ENCODE measurements at places on chromosomes 6 and 20.

DNA sequence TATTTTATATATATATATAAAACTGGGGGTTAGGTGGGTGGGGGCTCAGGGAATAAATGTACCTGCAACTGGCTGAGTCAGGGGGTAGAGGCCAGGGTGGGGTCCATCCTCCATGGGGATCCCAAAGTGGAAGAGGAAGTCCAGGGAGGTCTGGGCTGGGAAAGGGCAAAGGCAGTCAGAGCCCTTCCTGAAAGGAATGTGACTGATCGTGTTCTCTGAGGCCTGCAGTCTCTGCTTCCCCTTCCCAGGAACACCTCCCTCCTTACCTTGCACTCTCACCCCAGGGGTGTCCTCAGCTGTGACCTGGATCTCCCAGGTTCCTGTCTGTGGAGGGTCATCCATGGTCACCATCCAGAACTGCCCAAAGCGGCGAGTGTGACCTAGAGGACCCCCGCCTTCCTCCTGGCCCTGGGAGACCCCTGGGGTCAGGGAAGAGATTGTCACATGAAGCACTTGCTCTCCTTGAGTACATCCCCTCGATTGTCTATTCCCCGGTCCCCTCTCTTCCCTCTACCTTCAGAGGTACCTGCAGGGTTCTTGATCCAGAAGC is 4.7 kb downstream of the SAPCD1 start:
- no peak for DNase-seq

GRCh38 chr20:32672982-32673851 is 524 bp downstream of the C20orf203 start:
- no peak for DNase-seq

- DNase-seq = no peak
Measured at GRCh38 chr20:11850901-11851300, 66.8 kb upstream of the BTBD3 start.

DNA sequence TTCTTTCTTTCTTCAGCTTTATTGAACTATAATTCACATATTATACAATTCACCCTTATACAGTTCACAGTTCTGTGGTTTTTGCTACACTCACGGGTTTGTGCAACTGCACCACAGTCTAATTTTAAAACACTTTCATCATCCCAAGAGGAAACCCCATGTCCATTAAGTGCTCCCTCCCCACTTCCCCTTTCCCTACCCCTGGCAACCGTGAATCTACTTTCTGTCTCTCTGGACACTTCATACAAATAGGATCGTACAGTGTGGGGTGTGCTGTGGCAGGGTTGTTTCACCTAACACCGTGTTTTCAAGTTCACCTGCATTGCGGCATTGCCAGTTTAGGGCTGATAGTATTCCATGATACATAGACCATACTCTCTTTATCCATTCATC is 118.8 kb downstream of the PHACTR3 start:
- DNase-seq = no peak

- no peak for DNase-seq
Measured at GRCh38 chr20:63625771-63626423, 1.0 kb downstream of the GMEB2 start.

DNA sequence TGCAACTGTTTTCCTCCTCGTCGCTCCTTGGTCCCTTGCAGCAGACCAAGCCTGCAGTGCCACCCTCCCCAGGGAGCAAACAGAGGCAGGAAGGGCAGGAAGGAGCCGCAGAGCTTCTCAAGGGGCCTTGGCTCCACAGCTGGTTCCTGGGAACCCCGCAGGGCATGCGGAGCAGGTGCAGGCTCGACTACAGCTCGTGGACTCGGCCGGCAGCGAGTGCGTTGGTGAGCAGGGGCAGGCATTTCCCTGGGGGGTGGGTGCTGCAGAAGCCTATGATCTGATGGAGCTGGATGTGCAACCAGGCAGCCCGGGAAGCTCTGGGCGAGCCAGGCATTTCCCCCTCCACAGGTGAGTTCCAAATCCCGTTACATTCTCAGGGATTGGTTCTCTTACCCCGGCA is 37.1 kb downstream of the FRMD1 start:
- no peak for DNase-seq

- no peak for DNase-seq
Measured at GRCh38 chr20:58810116-58810878, 40.4 kb downstream of the GNAS-AS1 start.

DNA sequence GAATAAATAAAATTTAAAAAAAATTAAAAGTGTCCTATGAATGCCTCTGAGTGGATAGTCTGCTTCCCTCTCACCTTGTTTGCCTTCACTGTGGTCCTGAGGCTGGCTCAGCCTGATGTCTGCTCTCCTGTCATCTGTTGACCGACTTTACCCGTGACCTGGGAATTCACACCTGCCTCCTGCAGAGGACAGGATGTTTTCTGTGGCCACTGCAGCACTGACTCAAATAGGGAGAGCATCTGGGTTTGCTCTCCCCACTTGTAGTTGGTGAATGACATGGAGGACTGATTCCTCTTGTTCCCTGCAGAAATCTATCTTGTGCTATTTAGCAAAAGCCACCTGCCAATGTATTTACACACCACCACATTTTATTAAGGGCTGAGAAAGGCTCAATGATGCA is 52.4 kb upstream of the ERVFRD-1 start:
- no peak for DNase-seq

- no peak for DNase-seq
Measured at GRCh38 chr6:39243809-39244208, 14.5 kb upstream of the KCNK5 start.

- DNase-seq = no peak
Measured at GRCh38 chr6:144786825-144787224, 501.7 kb downstream of the UTRN start.

- DNase-seq = no peak
Measured at GRCh38 chr6:145241039-145241438, 494.3 kb downstream of the EPM2A start.

- DNase-seq = no peak
Measured at GRCh38 chr6:149026530-149026942, 279.7 kb downstream of the UST start.

GRCh38 chr6:34945317-34945716 is 56.3 kb downstream of the ANKS1A start:
- no peak for DNase-seq

GRCh38 chr6:148836751-148837150 is 89.9 kb downstream of the UST start:
- DNase-seq = no peak

All from urinary bladder (tissue), 4 donors.